ENCODE measurements at places on chromosomes 5 and 9.

DNA sequence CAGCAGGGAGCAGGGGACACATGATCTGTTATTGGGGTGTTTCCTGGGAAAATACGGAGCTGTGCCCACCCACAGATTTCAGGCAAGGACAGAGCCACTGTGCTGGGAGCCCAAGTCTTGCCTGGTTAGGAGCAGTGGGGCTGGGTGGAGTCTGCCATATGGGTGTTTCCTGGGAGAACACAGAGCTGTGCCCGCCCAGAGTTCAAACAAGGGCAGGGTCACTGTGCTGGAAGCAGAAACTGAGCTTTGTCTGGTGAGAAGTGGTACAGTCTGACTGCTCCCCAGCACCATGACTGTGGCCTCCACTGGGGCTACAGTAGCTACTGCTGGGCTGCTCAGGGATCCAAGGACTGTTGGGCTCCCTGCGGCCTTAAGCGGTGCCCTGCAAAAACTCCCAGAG, 135.5 kb downstream of the MCTP1 start:
- DNase-seq, result no peak

GRCh38 chr9:126700296-126700695, 86.6 kb downstream of the LMX1B start:
- DNase-seq, result no peak

GRCh38 chr5:140710899-140711552, 10.8 kb downstream of the ZMAT2 start:
- DNase-seq, result peak; percentile 92

DNA sequence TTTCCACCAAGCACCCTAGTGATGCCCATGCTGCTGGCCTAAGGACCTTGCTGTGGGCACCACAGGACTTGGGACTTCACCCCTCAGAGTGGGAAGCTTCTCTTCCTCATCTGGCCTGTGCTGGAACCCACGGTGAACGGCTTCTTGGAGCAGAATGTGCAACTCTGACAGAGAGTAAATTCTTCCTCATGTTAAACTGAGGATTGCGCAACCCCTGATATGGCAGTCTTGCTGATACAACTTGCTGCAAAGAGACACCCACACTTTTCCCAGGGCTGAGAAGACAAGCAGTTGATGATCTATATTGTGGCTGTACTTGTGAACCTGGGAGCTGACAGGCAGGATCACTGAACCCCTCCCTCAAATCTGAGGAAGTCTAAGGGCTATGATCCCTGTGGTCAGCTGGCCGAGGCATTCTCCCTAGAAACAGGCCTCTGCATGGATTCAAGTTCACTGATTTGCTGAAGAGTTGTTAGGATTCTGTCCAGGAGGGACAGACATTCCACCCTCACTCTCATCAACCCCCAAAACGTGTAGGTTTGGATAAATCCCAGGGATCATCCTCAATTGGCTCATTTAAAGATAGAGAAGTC, 307.2 kb downstream of the MTRR start:
- no peak for DNase-seq

GRCh38 chr9:124381170-124381945, 33.9 kb downstream of the PSMB7 start:
- DNase-seq, result no peak

DNA sequence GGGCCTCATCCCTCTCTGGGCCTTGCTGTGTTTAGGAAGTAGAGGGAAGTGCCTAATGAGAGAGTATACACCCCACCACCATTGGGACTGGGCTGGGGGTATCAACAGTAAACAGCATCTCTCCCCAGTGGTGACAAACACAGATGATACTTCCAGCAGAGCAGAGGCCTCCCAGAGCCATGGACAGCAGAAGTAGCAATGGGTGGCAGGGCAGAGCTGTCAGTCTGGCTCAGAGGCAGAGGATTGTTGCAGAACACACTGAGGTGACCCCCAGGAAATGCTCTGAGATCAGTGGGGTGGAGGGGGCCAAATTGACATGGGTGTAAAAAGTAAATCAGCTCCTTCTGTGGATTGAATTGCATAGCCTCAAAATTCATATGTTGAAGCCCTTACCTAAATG, 12.1 kb upstream of the P4HA2 start:
- DNase-seq, result no peak

GRCh38 chr5:81418606-81419005, 24.7 kb upstream of the ACOT12 start:
- DNase-seq, result no peak

DNA sequence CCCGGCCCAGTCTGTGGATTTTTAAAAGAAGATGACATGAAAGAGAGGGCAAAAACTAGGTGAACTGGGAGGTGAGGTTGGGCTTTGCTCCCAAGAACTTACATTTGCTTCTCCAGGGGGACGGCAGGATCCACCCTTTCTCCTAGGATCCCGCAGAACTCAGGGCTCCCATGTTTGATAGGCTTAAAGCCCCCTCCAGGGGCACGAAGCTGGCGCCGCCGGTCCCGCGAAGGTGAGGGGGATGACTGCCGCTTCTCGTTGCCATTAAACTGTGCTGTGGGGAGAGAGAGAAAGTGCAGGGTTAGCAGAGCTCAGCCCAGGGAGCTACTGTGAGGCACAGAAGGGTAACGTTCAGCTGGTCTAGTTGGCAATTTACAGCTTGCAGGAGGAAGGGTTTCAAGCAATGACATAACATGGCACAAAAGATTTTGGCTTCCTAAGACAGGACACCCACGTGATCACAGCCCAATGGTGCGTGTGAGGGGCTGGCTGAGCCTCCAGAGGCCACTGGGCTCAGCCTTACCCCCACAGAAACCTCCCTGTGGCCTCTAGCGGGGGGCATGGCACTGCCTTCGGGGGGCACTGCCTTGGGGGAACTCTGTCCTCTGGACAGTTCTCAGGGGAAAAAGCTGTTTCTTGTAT, 52.0 kb upstream of the SLC25A51 start:
- DNase-seq, result no peak

DNA sequence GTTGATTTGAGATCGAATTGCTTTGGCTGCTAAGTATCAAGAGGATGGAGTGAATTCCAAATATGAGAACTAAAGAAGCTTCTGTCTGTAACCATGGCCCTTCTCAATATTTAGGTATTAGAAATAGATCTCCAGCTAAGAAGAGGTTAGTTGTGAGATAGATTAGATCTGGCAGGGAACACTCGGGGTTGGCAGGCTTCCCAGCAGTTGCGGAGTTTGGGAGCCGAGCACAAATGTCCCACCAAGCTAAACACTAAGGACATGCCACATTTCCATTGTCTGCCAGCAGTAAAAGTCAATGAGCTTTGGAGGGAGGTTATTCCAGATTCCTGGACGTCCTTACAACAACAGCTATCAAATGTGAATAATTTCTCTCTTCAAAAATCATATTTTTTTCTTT, 85.8 kb downstream of the TAF11L14 start:
- DNase-seq, result no peak

GRCh38 chr5:101720033-101720432, 576.1 kb downstream of the SLCO4C1 start:
- no peak for DNase-seq

DNA sequence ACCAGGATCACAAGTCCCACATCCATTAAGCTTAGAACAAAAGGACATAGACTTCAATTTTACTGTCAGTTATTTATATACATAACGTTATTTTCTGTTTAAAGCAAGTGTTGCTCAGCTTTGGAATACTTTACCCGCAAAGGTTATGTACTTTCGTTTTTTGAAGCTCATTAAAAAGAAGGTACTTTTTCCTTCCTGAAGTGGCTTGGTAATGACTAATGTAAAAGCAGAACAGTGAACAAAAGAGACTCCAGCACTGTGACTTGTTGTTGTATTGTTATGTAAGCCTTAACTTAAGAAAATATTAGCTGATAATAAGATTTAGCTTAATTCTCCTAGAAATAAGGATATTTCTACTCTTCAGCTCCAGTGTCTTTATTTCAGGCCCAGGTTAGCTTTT, 97.3 kb upstream of the SLCO6A1 start:
- DNase-seq, result no peak

DNA sequence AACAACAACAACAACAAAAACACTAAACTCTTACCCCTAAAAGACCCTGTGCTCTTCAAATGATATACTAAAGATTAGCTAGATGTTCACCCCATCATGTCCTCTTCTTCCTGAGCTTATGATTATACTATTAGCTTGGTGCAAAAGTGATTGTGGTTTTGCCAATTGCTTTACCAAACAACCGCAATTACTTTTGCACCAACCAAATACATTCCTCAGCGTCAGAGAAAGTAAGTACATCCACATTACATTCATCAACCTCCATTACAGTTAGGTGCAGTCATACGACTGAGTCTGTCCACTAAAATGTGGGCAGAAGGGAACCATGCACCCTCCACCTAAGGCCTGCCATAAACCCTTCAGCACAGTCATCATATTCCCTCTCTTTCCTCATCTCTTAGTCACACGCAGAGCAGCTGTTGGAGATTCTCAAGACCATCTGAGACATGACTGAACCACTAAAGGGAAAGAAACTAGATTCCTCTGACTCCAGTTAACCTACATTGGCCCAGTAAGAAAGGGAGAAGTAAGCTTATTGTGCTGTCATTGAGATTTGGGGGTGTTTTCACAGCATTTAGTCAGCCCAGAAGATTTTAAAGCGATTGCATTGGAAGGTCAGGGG, 181.6 kb upstream of the TLE4 start:
- no peak for DNase-seq

- no peak for DNase-seq
These were observed 1.0 kb downstream of the AQP3 start for GRCh38 chr9:33446240-33446945.

- peak; percentile 35 for DNase-seq
These were observed 15.8 kb downstream of the NDST1 start for GRCh38 chr5:150523472-150524350.

DNA sequence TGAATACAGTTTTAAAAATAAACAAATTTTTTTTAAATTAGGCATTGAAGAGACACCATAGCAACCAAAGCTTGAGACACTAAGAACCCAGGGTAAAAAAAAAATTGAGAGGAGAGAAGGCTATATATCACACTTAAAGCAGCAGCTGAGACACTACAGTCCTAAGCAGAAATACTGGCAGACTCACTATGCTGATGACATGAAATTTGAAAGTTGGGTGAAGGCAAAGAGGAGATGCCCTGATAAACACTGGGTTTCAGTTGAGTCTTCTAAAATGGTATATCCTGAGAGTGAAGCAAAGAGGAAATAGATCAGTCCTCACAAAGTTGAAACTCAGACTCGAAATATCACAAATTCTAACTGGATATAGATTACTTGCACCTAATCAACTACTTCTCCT, 419.9 kb upstream of the CDH9 start:
- no peak for DNase-seq

- DNase-seq, result no peak
These were observed 14.4 kb downstream of the HNRNPK start for GRCh38 chr9:83965350-83966208.

DNA sequence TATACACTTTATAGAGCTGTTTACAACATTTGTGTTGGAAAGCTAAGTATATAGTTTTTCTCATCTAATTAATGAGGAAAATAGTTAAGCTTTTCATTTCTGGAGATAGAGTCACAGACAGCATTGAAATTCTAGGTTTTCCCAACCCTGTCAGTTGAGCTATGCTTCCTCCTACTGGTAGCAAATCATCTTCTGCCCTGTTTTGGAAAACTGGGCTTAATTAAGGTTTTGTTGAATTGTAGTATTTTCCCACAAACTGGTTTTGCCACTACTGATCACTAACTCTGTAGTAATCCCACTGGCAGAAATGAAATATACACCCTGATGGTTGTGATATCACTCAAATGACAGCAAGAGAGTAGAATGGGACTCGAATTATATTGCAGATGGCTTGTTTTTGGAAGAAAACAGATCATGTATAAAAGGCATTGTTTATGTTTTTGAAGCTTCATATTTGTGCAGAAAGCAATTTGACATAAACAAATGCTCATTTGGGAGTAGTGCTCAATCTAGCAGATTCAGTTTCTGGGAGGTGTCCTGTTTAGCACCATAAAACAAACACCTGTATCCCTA, 46.6 kb downstream of the CD180 start:
- no peak for DNase-seq

- DNase-seq, result peak; percentile 74
These were observed 80.5 kb upstream of the HSPA9 start for GRCh38 chr5:138655530-138656190.

- DNase-seq, result no peak
These were observed 4.0 kb downstream of the PCDHGC3 start for GRCh38 chr5:141479776-141480175.

DNA sequence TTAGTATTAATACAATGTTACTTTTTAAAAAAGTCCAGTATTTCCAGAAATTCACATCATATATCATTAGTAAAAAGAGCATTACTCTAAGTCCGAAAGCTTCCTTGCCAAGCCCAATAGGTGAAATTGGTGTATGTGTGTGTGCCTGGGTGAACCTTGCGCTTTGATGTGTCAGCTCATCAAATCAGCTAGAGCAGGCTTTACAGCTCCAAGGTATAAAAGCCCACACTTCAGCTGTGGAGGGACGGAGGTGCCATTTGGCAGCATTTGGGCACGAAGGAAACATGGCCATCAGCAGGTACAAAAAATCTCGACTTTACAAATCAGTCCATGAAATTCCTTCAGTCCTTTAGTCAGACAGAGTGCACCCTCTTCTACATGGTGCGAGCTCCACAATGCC, 76.5 kb upstream of the IL7R start:
- DNase-seq, result no peak

GRCh38 chr5:103145196-103145595, 25.1 kb downstream of the PPIP5K2 start:
- DNase-seq, result no peak

DNA sequence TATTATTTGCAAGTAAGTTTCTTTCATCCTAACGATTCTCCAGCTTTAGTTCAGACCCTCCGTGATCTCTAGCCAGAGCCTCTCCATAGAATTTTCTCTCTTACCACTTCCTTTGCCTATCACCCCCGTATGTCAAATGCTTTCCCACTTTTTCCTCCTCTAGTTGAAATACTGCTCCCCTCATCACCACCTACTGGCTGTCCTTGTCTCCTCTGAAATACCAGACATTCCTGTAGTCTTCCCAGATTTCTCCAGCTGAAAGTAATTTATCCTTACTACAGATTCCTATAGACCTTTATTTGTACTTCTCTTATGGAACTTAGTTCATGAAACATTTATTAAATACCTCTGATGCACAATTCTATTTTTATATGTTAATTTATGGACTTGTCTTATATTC, 36.0 kb upstream of the GLIPR2 start:
- no peak for DNase-seq

GRCh38 chr9:81680006-81680405, 9.3 kb downstream of the TLE1 start:
- peak; percentile 58 for DNase-seq

DNA sequence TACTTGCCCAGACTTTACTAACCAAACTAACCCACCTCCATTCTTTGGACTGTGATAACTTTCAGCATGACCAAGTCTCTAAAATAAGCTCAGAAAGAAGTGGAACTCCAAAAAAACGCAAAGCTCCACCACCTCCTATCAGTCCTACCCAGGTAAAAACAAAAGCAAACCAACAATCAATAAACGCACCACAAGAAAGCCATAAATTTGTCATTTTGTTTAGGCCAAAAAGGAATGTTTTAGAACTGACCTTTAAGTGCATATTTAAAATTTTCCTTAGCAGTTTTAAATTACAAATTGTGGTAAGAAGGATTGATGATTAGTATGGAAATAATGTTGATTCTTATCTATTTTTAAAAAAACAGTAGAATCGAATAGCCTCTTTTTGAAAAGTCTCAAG, 25.5 kb upstream of the TTC23L start:
- no peak for DNase-seq
